ENCODE measurements at places on chromosomes 6 and 20.
A peak's percentile ranks its signal among the peaks of the same experiment; 100 is the strongest.

GRCh38 chr20:42572320-42573016 is 617.2 kb downstream of the PTPRT start:
- no peak for DNase-seq

DNA sequence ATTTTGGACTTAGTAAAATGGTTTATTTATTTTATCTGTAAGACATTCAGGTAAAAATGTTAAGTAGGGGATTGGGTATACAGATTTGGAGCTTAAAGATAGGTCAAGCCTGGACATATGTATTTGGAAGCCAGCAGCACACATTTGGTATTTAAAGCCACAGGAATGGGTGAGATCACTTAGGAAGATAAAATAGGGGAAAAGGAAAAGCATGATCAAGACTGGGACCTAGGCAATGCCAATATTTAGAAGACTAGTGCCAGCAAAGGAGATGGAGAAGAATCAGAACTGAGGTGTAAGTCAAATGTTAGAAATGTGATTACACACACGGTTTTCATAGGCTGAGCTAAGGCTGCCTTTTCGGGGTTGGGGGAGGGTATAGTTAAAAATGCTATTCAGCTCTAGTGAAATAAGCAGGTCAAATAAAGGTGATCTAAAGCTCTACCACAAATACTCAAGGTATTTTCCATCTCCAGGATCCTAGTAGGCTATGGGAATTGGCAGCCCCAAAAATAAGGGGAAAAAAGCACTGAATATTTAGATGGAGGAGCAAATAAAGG is 20.6 kb downstream of the SLC2A12 start:
- DNase-seq: no peak

- DNase-seq: no peak
Measured at GRCh38 chr6:22288721-22289120, 8.1 kb downstream of the PRL start.

DNA sequence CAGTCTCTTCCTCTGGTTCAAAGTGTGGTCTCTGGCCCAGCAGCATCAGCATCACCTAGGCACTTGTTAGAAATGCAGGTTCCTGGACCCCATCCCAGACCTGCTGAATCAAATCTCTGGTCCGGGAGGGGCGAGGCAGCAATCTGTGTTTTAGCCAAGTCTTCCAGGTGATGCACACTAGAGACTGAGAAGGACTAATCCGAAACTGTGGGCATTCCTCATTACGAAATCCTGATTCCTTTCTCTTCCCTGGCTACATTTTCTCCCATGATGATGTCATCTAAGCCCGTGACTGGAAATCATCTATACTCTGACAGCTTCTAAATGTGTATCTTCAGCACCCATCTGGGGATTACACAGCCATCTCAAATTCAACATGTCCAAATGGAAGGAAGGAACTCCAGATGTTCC is 39.7 kb upstream of the PRND start:
- no peak for DNase-seq

DNA sequence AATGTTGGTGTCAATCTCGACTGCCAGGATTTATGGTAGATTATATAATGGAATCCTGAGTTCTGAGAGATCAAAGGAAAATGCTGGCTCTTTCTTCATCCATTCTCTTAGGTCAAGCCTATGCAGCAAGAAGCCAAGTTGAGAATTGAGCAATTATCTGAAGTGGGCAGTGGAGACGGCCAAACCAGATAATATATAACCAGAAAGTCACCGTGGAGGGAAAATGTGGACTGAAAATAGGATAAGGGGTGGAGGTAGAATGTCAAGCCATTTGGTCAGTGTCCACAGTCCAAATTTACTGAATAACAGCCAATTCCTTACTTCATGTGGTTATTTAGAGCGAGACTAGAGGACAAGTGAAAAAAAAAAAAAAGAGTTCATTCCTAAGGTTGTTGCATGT is 107.8 kb upstream of the ESR1 start:
- DNase-seq: no peak

DNA sequence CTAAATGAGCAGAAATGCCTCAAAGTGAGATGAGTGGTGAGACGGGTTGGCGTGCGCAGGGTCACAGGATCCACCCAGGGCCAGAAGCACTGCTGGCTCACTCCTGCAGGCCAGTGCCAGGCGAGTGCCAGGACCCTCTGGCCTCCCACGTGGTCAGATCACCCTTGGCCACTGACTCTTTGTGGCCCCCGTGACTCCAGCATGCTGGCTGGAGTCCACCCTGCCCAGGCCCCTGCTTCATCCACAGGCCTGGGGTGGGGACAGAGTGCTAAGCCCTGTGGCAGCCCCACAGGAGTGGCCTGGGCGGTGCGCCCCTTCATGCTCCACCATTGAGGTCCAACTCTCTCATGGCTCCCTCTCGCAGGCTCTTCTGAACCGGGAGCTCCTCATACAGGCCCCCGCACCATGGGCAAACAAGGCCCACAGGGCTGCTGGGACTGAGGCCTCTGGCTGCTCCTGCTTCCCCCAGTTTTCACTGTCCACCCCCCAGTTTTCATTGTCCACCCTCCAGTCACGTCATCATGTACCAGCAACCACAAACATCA is 61.6 kb downstream of the ABHD12 start:
- no peak for DNase-seq

DNA sequence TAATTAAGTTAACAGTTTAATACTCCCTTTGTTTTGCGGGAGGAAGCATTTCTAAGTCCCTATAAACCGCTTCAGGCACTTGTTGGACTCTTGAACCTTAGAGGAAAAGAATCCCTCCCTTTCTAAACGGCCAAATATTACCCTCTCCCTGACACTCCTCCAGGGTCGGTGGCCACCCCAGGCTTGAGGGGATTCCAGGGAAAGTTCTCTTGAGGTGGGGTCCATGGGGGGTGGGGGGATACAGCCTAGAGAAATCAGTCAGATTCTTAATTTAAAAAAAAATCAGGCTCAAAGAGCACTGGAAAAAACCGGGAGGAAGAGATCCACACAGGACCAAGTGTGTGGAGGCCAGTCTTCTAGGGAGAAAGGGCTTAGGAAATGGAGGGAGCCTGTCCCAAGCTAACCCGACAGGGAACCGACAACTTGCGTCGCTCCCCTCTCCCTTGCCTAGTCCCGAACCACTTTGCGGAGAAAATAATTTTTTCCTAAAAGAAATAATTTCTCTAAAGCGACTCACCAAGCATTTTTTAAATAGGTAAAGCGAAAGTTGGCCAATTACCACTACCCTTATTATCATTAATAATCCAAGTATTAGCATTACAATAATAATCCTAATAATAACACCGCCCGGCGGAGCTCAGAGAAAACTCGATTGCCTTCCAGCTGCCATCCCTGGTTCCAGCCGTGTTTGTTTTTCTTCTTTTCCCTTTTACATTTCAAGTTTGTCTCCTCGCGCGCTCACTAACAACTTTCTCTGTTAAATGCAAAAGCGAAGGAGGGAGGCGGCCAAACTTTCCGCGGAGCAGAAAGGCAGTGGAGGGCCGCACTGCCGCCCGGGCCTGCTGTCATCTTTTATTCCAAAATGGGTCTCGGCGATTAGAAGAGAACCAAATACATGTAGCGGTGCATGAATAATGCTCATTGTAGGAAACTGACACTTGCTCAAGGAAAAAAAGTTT is 4.8 kb downstream of the NR2E1 start:
- no peak for DNase-seq

DNA sequence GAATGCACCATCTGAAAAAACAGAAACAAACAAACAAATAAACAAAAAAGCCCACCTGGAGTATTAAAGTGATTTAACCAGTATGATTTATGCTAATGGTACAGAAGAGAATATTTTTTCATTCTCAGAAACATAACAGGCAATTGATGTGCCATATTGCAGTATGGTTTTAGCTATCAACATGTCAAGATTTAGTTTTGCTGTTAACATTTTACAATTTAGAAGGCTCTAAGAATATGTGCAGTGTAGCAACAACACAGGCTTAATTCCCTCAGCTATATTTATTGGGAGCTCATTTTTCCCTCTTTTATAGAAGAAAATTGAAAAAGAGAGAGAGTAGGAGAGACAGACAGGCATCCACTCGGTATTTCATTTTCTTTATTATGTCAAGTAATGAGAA is 1022.7 kb upstream of the CITED2 start:
- DNase-seq: no peak

GRCh38 chr6:109456710-109457561 is 1.4 kb upstream of the MICAL1 start:
- DNase-seq: no peak

- DNase-seq: peak; percentile 6
Measured at GRCh38 chr20:37364927-37365272, 19.0 kb downstream of the SRC start.

DNA sequence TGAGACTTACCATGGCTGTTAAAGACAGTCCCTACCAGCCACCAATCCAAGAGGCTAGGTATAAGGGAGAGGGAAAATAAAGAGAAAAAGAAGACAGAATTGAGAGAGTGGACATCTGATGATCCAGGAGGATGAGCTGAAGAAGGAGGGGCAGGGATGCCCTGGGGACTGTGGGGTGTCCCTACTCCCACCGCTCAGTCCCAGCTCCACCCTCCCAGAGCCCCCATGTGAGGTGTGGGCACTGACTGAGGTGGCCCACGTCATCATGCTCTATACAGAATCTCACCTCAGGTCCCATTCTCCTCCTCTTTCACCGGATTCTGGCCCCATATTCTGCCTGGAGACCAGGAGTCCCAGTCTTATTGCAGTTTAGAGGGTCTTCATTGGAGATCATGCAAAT is 135.7 kb downstream of the KLHL32 start:
- no peak for DNase-seq

DNA sequence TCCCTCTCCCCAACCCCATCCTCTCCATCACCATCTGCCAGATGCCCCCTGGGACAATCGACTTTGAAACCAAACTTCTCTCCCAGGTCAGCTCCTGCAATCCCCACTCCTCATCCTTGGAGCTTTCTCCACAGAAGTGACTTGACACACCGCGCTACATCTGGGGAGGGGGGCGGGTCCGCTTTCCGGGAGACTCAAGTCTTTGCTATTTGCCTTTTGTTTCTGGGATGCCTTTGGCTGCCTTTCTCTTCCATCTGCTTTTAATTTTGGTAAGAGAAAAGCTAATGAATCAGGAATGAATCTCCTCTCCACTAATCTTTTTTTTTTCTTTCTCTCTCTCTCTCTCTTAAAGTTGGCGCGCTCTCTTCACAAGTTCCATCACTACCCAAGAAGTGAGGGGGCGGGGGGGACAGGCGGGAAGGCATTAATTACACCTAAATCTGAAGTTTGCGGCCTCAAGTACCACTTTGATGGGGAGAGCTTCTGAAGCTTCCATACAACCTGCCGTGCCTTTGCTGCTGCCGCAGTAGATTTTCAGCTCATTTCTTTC is 664 bp upstream of the TPBG start:
- no peak for DNase-seq

GRCh38 chr6:38509713-38510112 is 130.0 kb downstream of the BTBD9 start:
- DNase-seq: no peak

DNA sequence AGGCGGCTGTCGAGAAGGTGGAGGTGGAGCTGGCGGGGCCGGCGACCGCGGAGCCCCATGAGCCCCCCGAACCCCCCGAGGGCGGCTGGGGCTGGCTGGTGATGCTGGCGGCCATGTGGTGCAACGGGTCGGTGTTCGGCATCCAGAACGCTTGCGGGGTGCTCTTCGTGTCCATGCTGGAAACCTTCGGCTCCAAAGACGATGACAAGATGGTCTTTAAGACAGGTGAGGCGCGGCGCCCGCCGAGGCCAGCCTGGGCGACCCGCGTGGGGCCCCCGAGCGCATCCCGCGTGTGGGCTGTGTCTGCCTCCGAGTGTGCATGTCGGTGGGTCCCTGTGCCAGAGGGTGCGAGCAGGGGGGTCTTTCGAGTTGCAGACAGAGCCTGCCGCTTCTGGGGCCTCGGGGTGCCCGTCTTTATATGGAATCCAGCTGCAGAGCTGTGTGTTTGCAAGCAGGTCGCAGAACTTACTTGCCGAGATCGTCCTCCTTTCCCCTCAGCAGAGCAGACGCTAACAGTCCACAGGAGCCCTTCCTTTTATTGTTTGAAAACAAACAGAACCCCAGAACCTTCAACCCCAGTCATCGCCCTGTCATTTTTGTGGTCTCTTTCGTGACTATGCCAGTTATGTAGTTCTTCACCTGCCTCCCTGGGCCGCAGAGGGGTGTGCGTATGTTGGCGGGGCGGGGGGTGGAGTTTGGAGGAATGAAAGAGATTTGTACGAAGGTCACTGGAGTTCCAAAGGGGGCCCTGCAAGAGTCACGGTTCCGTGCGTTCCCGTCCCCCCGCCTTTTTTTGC is 766 bp downstream of the SLC16A10 start:
- peak; percentile 65 for DNase-seq

GRCh38 chr20:16846006-16846405 is 97.8 kb downstream of the OTOR start:
- no peak for DNase-seq

- DNase-seq: no peak
Measured at GRCh38 chr20:32232326-32232886, 24.7 kb downstream of the POFUT1 start.

- peak; percentile 60 for DNase-seq
Measured at GRCh38 chr20:48760403-48760983, 67.3 kb downstream of the PREX1 start.

DNA sequence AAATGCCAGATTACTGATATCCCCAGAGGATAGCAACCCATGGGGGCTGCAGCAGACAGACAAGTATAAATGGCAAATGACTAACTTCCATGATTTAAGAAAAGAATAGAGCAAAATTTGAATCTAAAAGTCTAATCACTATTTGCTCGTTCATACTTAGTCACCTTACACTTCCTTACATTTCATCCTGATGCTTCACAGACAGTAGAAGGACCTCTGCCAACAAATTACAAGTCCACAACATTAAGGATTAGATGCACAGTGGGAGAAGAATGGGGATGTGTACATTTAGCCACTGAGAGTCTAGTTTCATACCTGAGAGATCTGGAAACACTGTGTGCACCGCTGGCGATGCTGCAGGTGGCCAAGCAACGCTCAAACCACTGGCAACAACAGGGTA is 72.4 kb downstream of the FYN start:
- DNase-seq: no peak

DNA sequence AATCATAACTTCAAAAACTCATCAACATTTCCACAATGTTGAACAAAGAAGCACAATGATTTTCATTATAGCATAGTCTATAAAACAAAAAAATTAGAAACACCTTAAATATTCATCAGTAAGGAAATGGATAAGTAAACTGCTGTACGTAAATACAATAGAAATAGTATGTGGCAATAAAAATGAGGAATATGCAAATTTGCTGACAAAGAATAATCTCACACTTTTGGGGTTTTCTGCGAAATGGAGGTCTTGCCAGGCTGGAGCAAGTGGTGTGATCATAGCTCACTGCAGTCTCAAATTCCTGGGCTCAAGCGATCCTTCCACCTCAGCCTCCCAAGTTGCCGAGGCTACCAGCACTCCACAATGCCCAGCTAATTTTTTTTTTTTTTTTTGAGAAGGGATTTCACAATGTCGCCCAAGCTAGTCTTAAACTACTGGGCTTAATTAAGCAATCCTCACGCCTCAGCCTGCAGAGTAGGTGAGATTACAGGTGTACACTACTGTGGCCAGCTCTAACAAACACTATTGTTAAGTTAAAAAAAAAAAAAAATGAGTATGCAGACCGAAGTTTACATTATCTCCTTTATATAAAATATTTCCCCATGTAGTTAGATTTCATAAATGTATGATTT is 58.8 kb upstream of the SMIM28 start:
- no peak for DNase-seq

Data from activated CD4-positive, CD25-positive, alpha-beta regulatory T cell treated with anti-CD3 and anti-CD28 coated beads, Interleukin-2, amount 50 U/mL, for 72 hours (primary cell).